ENCODE measurements at places on chromosomes 7 and 10.

GRCh38 chr10:22606164-22606614, 108.2 kb downstream of the PIP4K2A start:
- DNase-seq, result no peak

- no peak for DNase-seq
Measured at GRCh38 chr10:13404791-13405190, 56.7 kb upstream of the SEPHS1 start.

GRCh38 chr10:116766241-116766827, 24.0 kb upstream of the HSPA12A start:
- no peak for DNase-seq

DNA sequence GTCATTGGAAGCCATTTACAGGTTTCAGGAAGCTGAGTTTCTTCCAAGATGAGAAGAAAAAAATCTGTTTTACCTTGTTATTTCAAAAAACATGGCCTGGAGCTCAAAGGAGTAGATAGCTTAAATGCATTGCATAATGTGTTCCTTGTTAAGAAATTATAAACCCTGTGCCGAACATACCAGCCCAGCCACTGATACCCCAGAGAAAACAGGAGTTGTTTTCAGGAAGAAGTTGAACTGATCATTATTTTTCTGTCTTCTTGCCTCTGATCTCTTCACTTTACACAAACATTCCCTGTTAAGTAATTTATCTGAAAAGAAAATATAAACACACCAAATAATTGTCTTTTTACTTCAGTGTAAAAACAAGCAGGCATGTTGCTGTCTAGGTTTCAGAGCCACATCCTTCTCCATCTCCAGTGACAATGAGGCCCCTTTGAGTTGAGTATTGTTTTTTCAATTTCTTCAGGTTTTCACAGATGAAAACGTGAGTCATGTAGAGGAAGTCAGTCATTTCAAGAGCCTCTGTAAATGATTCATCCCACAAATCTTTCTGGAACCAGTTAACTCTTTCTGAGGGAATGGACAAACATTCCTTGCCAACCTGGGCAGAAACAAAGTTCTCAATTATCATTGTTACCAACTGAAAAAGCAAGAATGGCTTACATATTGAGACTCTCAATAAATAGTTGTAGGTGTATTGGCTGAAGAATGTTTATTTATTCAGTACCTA, 244.2 kb downstream of the IPMK start:
- DNase-seq, result no peak

DNA sequence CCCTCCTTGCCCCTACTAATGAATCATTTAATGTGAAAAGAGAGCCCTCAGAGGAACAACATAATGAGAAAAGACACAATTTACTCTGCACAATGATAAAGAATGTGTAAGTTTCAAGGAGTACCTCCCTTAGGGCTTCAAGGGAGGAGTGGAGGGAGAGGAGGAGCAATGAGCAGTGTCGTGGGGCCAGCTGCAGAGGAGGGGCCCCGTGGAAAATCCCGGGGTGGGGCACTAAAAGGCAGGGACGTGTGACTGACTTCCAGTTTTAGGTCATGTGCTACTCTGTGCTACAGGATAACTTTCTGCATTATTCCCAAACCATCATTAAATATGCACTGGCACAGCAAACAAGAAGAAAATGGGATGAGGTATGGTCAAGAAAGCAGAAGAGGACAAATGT, 108.1 kb downstream of the ANLN start:
- DNase-seq, result no peak

GRCh38 chr7:128946936-128947830, 9.5 kb downstream of the IRF5 start:
- no peak for DNase-seq

DNA sequence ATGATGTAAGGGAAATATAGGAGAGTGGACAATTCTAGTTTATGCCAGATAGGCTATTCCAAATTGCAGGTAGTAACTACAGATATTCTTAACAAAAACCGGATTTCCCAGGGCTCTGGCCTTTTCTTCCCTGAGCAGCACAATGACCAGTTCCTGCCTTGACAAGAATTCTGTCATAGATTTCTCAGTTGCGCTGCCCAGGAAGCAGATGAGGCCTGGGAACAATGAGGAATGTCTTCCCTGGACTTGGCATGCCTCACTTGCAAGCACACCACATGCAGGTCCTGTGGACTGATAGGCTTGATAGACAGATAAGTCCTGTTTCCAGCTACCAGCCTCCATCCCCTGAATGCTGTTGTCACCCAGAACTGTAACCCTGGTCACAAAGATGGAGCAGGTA, 174.5 kb upstream of the PRSS58 start:
- DNase-seq, result no peak

DNA sequence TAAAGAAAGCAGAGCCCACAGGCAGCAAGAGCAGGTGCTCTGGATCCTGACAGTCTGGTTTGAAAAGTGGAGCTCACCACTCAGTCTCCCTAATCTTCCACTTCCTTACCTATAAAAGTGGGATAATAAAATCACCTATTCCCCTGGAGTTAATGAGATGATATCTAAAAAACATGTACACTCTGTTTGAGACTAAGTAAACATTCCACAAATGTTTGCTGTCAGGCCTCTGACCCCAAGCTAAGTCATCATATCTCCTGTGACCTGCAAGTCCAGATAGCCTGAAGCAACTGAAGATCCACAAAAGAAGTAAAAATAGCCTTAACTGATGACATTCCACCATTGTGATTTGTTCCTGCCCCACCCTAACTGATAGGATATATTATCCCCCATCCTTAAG, 1324.5 kb downstream of the XPNPEP1 start:
- no peak for DNase-seq

DNA sequence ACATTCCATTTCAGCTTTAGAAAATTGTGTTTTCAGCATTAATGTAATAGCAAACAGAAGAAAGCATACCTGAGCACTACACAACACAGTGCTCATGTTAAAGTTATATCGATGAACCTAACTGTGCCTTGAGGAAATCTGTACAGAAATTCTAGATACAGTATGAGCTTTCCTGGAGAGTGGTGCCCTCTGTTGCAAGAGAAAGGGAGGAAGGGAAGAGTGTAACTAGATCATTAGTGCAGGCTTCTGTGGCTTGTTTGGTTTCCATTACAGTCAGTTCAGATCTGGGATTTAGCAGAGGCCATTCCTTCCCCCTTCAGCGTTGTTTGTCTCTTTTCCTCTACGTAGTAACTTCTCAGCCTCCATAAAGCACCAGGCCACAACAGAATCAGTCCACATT, 139.7 kb downstream of the HTR7 start:
- no peak for DNase-seq

DNA sequence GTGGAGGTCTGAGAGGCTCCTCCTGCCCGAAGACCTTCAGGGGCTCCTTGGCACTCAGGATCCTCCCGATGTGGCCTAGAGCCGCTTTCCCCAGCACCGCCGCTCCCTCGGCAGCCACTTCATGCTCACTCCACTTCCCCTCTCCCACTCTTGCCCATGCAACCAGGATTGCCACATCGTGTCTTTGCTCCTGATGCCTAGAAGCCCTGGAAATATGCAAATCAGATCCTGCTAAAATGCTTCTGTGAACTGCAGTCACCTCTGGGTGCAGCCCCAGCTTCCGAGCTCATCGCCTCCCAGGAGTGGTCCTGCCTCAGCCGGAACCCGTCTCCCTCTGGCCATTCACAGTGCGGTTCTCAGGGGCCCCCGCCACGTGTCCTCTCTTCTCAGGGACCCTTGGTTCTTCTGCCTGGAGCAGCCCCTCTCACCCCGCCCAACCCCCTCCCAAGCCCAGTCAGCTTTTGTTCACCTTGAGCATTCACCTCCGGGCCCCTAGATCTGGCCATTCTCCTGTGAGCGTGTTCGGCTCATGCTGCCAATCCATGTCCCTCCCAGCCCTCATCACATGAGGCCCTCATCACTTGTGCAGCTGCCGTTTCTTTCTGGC, 175.5 kb downstream of the ADARB2 start:
- DNase-seq, result no peak

DNA sequence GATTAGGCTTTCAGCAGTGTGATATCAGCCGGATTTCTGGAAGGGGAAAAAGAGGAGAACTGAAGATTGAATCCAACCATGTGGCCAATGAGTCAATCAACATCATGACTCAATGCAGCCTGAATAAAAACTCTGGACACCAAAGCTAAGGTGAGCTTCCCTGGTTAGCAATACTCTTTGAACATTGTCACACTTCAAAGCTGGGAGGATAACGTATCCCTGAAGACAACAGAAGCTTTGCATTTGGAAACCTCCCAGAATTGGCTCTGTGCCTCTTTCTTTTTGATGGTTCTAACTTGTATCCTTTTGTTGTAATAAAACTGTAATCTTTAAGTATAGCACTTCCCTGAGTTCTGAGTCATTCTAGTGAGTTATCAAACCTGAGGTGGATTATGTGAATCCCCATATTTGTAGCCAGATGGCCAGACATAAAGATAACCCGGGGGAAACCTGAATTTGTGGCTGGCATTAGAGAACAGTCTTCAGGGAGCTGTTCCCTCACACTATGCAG, 284.4 kb downstream of the IPMK start:
- DNase-seq, result no peak

DNA sequence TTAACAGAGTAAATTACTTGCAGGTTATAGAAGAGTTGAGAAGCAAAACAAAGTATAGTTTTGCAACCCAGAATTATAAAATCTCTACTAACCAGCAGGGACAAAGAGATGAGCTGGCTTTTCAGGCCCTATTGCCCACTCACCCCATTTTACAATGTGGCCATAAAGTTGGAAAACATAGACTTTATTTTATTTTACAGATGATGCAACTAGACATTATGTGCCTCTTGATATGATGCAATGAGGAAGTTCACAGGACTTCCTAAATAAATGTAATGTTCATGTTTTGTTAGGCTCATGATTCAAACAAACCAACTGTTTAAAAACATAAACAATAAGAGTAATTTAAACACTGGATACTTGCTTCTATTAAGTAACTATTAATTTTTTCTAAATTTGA, 141.1 kb upstream of the WNT16 start:
- no peak for DNase-seq

DNA sequence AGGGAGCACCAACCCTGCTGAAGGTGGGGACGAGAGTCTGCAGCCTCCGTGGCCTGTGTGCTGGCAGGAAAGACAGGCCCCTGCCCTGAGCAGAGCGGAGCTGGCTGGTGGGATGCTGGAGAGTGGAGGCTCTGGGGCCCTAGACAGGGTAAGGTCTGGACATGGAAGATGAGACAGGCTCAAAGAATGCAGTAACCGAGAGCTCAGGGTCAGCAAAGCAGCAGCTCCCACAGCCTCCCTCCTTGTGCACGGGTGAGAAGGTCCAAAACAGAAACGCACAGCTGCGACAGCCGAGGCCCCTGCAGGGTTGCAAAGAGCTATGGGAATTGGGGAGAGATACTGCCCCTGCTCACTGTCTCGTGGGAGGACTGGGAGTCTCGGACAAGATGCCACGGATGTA, 80.5 kb downstream of the TNS3 start:
- no peak for DNase-seq

GRCh38 chr7:40808378-40808942, 673.7 kb downstream of the SUGCT start:
- no peak for DNase-seq

DNA sequence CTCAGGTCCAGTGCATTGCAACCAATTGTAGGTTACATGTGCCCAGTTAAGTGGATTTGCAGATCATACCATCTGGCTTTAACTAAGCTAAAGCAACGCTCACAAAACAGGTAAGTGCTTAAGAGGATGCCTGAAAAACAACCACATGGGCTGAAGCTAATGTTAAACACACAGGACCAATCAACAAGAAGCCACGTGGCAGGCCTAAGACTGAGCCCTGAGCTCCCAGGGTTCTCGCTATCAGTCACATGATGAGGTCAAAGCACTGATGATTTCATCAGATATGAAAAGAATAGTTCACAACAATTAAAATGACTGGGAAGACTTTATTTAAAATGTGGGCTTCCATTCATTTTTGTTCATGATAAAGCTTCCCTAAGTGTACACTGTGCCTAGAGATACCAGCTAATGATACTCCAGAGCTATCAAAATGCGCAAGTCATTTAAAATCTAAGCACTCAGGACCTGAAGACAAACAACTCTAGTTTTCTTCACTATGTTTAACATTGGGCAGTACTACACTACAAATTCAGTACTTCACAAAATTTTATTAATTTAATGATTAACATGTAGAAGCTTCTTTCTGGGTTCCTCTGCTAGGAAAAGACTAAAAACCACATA, 90.6 kb downstream of the PIP4K2A start:
- no peak for DNase-seq

DNA sequence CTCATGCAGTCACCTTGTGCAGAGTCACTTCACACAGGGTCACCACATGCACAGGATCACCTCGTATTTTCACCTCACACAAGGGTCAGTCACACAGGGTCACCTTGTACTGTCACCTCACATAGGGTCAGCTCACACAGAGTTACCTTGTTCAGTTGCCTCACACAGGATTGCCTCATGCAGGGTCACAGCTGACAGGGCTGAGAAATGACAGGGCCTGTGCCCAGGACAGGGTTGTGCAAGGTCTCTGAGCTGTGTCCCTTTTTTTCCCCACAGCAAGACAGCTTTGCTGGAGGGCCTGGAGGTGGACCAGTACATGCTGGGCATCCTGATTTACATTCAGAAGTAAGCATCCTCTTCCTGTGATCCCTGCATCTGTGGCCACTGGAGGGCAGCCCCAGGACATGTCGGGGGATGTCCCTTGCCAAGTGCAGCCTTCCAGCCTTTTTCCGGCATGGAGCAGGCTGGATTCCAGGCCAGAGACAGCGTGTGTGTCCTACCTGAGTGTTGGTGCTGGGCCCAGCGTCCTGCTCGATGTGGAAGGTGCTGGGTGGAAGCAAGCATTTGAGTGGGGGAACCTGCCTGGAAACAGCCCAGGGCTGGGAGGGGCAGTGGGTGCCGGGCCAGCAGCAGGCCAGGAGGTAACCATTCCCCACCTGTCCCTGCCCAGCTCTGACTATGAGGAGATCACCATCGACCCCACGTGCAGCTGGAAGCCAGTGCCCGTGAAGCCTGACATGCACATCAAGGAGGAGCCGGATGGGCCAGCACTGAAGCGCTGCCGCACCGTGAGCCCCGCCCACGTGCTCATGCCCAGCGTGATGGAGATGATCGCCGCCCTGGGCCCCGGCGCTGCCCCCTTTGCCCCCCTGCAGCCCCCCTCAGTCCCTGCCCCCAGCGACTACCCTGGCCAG, 16.3 kb downstream of the ZMIZ2 start:
- no peak for DNase-seq

DNA sequence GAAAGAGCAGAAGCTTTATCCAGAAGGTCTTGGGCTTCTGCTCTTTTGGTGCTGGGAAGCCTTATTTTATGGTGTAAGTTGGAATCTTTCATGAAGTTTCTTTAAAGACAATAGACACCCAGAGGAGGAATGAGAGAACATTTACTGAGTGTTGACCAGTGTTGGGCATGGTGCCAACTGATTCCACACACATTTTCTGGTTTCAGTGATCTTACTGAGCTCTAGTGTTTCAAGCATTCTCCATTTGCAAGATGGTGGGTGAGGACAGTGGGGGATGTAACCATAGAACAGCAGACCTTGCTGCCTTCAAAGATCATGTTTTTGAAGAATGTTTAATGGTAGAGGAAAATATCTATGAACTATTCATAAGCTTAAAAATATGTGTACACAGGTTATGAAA, 114.6 kb downstream of the LRMDA start:
- no peak for DNase-seq

- DNase-seq, result no peak
Measured at GRCh38 chr7:5598261-5598761, 174.7 kb upstream of the TNRC18 start.
